H9 (cell line): ENCODE measurements at places on chromosomes 7 and 10. TPM values are rescaled to one million over a fixed set of nuclear protein-coding genes. Genes with fewer than 3 reads are reported as not detected.

DNA sequence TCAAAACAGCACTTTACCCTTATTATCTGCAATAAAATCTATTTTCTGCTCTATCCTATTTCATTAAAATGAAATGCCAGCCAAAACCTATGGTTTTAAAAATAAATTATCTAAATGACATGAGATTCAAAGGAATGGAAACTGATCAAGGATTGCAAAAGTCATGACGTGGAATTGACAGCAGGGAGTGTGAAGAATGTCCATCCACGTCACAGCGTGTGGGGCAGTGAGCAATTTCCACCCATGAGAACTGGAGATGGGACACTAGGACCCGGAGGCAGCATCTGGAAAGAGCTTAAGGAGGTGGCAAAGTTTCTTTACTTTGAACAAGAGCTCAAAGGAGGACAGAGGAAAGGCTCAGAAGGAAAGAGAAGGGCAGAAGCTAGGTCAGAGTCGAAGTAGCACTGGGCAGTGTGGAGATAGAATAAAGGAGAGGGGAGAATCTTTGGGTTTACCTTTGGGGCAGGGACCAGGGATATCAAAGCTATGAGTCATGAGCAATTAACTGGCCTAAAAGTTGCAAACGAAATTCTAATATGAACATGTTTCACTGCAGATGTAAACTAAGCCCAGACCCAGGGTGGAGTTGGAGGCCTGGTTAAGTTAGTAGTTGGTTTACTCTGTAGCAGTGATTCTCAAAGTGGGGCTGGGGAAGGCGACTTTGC lies 24.9 kb upstream of the STK17A start:
- DNase-seq: no peak
- H3K4me1 ChIP-seq: no peaks in the 10 kb centered on the region; the same call in 1 of the 2 replicates
- H3K4me3 ChIP-seq: no peak overlapping the region
- H3K36me3 ChIP-seq: no peaks in the 10 kb centered on the region

DNA sequence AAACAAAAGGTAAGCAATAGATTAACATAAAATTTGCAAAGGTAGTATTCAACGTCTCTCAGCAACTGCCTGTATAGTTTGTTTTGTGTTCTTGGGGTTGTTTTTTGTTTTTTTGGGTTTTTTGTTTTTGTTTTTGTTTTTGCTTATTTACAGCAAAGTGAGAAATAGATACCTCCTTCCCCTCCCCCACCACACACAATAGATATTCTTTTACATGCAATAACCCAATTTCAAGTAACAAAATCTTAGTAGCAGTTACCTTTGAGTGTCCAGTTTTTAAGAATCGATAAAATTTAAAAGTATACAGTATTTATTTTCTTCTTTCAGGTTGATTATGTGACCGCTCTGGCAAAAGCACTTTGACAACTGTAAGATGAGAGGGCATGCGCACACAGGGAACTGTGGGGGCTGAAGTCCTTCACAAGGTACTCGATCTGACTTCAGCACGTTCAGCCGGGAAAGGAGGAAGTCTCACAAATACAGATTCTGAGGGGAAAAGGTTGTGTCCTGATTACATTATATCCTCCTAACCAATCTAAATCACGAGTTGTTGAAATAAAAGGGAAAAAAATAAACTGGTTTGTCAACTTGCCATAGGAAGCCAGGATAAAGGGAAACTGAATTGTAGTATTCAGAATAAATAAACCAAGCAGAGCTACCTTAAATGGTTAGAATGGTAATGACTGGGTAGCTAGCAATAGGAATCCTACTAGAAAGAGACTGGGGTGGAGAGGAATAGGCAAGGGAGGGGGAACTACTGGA lies 47.8 kb downstream of the CPEB3 start:
- no peaks in the 10 kb centered on the region for H3K4me1 ChIP-seq
- no peaks in the 10 kb centered on the region for H3K36me3 ChIP-seq
- H3K27me3 ChIP-seq: peaks cover 15% of the 10 kb centered on the region; the same call in 1 of the 2 replicates

- no peak for DNase-seq
- no peak overlapping the region for H3K27ac ChIP-seq
- no peak overlapping the region for H3K4me3 ChIP-seq
- no peaks in the 10 kb centered on the region; the same call in 1 of the 2 replicates for H3K4me1 ChIP-seq
- no peaks in the 10 kb centered on the region for H3K27me3 ChIP-seq
- no peaks in the 10 kb centered on the region for H3K36me3 ChIP-seq
Observed at GRCh38 chr7:17661982-17662585, 278.2 kb downstream of the SNX13 start.

GRCh38 chr10:103763374-103764202 lies 91.8 kb downstream of the SH3PXD2A start:
- H3K4me3 ChIP-seq: no peak overlapping the region
- no peaks in the 10 kb centered on the region for H3K27me3 ChIP-seq
- DNase-seq: no peak
- no peak overlapping the region for H3K27ac ChIP-seq
- no peaks in the 10 kb centered on the region for H3K36me3 ChIP-seq
- H3K4me1 ChIP-seq: peaks cover 4% of the 10 kb centered on the region; the same call in 1 of the 2 replicates

- no peak overlapping the region for H3K27ac ChIP-seq
- H3K27me3 ChIP-seq: no peaks in the 10 kb centered on the region
- H3K4me3 ChIP-seq: no peak overlapping the region
- H3K4me1 ChIP-seq: no peaks in the 10 kb centered on the region
Observed at GRCh38 chr7:2087744-2088143, 145.0 kb downstream of the MAD1L1 start.

VPS37D gene
- 0.85 and 1.3 TPM in 2 replicates for total RNA-seq

KCNH2 gene
- 4.3 and 4.5 TPM in 2 replicates for total RNA-seq

RNLS gene
- total RNA-seq: 7.3 and 7.5 TPM in 2 replicates
